ENCODE measurements at places on chromosomes 7 and 10. TPM values are rescaled to one million over a fixed set of nuclear protein-coding genes. Genes with fewer than 3 reads are reported as not detected.

DNA sequence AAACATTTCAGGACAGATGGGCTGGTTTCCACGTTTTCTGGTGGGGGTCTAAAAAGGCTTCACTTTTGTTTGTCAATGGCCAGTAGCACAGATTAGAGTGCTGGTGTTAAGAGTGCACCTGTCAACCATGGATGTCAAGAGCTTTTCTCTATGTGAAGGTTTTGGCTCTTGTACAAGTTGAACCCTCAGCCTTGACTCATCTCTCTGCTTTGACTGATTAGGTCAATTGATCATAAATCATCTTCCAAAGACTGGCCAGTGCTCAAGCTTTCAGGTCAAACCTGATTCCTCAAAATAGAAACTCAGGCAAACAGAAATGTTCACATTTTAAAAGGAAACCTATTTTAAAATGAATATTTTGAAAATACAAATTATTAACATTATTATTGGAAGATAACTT is 59.6 kb upstream of the SP4 start:
- DNase-seq: no peak

DNA sequence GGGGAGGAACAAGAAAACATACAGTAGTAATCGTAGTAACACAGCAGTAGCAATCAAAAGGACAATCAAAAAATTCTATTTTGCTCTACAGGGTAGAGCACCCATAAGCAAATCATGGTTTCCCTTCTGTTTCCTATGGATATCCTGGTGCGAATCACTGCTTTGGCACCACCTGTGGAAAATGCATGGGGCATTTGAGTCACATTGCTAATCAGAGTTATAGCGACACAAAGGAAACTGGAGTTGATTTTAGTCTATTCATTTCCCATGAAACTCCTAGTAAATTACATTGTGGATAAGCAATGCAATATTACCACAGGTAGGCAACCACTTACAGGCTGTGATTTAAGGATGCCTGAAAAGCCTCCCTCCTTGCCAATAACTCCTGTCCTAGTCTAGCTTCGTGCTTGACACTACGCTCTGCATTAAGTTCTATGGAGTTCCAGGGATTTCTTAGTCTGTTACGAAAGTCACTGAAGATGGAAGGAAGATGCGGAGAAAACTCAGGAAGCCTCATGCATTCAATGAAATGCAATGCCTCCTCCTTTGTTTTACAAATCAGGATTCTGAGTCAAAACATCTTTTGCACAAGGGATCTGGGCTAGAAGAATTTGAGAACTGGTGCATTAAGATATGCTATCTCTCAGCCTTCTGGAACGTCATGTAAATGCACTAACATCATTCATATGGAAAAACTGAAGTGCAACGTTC is 188.4 kb downstream of the DGKI start:
- no peak for DNase-seq

Gene LGI1
- total RNA-seq: not detected

GRCh38 chr7:25720427-25720826 is 431.6 kb upstream of the NFE2L3 start:
- no peak for DNase-seq

Gene NET1
- 154 TPM for total RNA-seq

GRCh38 chr10:5506751-5507648 is 7.6 kb upstream of the CALML5 start:
- DNase-seq: no peak

Gene UNCX
- not detected for total RNA-seq

GRCh38 chr10:15625261-15625660 is 94.5 kb downstream of the ITGA8 start:
- DNase-seq: no peak
